Sciatic nerve (tissue), 2 donors: ENCODE measurements at places on chromosomes 1 and 21. TPM values are rescaled to one million over a fixed set of nuclear protein-coding genes. Genes with fewer than 3 reads are reported as not detected.

DNA sequence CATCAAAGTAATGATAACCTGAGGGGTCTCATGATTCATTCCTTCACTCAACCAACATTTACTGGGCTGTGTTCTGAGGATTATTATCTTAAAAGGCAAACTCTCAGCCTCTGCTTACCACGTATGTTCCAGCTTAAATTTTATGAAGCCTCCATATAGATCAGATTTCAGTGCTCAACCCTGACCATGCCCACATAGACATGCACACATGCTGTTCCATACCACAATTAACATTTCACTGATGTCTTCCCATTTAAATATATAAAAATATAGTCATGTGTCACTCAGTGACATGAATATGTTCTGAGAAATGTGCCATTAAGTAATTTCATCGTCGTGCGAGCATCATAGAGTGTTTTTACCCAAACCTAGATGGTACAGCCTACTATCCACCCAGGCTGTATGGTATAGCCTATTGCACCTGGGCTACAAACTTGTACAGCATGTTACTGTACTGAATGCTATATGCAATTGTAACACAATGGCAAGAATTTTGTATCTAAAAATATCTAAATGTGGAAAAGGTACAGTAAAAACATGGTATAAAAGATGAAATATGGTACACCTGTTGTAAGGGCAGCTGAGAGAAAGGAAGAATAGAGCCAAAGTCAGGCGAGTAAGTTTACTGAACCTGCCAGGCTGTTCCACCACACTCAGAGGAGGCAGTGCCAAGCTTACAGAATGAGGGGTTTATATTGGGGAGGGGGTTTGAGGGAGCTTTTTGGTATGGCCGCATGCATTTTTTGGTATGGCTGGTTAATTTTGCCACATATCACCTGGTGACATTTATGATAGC lies 134.7 kb upstream of the ETV3 start:
- DNase-seq = no peak

- DNase-seq = no peak
Observed at GRCh38 chr1:63116016-63116415, 206.4 kb upstream of the FOXD3 start.

DNA sequence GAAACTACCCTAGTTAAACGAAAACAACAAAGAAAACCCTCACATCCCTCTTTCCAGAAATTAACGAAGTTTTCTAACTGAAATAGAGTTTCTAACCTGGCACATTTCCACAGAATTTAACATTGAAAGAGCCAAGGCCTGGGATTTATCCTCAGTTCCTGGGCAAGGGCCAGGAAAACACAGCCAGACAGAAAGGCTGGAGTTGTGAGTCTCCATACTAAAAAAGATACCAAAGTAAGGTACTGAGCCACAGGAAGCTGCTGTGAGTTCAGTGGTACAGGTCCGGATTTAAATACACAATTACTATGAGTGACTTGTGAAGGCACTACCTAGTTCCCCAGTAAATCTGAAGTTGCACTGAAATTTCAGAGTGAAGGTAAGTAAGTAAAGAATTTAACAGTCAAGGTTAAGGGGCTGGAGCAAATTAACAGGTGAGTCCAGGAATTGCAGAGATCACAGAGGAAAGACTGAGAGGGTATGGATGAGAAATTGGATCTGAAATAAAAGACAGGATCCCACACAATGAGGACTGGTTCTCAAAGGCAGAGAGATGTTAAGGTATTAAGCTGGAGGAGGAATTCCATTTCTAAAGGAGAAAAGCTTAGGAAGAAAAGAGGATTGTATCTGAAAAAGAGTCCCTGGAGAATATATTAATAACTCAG lies 905 bp downstream of the LIX1L start:
- no peak for DNase-seq

GRCh38 chr1:98299861-98300260 lies 361.7 kb upstream of the SNX7 start:
- DNase-seq = no peak

Gene ETV3
- 32.5 TPM for total RNA-seq

DNA sequence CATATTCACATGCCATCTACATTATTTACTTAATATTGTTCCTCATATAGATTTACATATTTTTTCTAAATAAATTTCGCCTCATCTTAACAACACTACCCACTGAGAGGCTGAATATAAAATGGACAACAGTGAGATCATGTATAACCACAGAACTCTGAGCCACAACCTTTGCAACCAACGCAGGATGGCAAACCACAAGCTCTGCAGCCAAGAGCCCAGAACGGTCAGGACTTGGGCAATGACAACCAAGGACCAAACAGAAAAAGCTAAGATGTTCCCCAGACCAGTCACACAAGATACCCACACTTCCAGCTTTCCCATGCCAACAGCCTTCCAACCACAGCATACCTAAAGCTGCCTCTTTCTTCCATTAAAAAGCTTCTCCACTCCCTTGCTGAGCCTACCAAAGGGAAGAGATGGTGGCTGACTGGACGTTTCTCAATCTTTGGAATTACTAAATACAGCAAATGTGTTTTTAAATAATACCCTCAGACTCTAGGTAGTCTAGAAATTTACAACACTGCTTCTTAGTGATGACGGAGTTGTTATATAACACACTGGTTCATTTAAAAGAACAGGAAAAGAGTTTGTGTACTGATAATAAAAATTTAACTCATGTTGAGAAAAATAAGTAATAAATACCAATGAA lies 117.9 kb downstream of the AKT3 start:
- DNase-seq = no peak

Gene GJB5
- 0.36 TPM for total RNA-seq

GRCh38 chr1:11352058-11352715 lies 79.2 kb downstream of the UBIAD1 start:
- DNase-seq = no peak

DNA sequence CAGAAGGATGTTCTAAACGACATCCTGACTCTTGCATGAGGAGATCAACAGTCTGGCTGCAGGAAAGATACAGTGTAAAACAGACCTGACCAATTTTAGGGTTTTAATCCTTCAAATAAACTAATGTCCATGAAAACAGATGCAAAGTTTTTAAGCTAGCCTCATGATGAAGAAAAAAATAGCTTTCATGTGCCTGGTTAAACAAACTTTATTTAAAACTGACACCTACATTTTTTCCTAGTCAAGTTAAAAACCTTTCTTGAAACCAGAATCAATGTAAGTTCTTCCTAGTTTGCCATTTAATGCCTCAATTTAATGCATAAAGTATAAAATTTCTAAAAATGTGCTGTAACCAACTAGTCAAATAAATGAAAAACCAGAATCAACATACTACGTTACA lies 2.9 kb downstream of the WDR26 start:
- no peak for DNase-seq

DNA sequence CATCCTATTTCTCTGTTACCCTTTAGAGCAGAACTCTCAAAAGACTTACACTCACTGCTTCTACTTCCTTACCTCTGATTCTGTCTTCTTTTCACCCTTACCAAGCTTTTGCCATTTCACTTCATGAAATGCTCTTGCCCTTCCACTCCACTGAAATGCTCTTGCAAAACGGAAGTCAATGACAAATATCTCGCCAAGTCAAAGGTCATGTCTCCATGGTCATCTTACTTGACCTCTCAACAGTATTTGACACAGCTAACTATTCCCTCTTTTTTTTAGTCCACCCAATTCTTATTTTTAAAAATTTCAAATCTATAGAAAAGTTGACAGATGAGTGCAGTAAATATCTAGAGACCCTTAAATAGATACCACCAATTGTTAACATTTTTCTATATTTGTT lies 107.7 kb downstream of the OLFML2B start:
- DNase-seq = no peak
